ENCODE measurements at places on chromosomes 4 and X.

DNA sequence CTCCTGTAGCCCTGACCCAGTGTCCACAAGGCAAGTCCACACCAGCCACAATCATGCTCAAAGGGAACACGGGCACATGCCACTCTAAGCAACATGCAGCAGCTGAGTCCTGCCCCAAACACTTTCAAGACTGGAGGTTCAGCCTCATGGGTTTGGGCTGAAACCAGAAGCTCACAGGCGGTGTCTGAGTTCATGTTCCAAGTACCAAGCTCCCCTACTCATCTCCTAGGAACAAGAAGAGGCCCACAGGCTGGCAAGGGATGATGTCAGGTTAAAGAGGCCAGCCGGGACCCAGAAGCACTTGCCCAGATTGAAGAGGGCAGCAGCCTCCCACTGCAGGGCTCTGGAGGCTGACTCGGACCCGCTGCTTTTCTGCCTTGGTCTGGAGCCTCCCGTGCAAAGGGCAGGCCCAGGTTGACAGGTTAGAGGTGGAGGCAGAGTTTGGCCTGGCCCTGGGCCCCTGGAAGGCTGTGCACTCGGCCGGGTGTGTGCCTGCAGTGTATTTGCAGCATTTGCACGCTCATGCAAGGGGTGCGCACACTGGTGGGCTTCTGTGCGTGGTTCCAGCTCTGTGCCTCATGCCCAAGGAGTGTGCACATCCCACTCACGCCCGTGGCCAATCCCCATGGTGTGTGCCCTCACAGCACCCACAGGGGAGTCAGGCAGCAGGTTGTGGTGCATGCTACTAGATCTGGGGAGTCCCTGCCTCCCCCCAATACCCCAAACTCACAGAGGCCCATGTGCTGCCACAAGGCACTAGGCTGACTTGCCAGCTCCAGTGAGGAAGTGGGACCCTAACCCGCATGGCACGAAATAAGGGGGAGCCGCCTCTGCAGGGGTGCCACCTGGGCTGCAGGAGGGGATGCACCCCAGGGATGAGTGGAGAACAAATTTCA lies 2.4 kb downstream of the HMX1 start:
- no peak overlapping the region for H3K4me3 ChIP-seq
- no peak overlapping the region for H3K27ac ChIP-seq
- H3K36me3 ChIP-seq = no peaks in the 10 kb centered on the region
- no peaks in the 10 kb centered on the region for H3K4me1 ChIP-seq
- peaks cover 49% of the 10 kb centered on the region for H3K27me3 ChIP-seq

DNA sequence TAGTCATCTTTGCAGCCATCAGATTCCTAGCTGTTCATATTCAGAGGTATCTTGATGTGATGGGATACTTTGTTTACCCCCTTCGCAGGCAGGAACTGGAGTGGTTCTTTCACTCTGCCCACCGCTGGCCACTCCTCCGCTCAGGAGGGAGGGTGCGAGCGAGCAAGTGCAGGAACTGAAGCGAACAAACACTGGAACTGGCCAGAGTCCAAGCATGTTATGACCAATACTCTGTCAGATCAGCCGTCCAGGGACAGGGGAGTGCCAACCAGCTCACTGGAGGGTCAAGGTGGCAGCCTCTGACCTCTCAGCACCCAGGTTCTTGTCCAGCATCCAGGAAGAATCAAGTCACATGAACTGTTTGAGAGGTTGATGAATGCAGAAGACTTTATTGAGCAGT lies 18.0 kb upstream of the MANBA start:
- no peak overlapping the region for H3K27ac ChIP-seq
- peaks cover 2% of the 10 kb centered on the region for H3K4me1 ChIP-seq
- DNase-seq = no peak
- H3K4me3 ChIP-seq = no peak overlapping the region
- no peaks in the 10 kb centered on the region for H3K27me3 ChIP-seq
- no peaks in the 10 kb centered on the region for H3K36me3 ChIP-seq

DNA sequence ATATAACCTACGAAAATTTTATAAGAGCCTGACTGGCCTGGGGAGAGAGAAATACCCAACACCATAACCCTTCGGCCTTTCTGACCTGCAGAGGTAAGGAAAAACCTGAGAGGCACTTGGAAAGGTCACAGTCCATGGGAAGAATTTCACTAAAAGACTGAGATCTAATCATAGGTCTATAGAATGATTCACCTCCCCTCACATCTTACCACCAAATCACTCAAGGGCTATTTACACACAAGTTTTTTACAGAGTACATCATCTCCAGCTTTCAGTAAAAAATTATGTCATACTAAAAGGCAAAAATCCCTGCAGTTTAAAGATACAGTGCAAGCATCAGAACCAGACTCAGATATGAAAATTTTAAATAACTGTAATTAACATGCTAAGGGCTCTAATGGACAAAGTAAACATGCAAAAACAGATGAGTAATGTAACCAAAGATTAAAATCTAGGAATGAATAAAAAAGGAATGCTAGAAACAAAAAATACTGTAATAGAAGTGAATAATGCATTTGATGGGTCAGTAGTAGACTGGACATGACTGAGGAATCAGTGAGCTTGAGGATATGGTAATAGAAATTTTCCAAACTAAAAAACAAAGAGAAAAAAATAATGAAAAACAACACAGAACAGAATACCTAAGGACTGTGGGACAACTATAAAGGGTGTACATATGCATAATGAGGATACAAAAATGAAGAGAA lies 32.1 kb upstream of the SLC16A2 start:
- H3K27me3 ChIP-seq = peaks cover 34% of the 10 kb centered on the region
- no peaks in the 10 kb centered on the region for H3K36me3 ChIP-seq
- H3K4me3 ChIP-seq = no peak overlapping the region
- H3K27ac ChIP-seq = no peak overlapping the region
- no peak for DNase-seq

- H3K4me3 ChIP-seq = no peak overlapping the region
- H3K36me3 ChIP-seq = peaks cover 4% of the 10 kb centered on the region
- no peak overlapping the region for H3K27ac ChIP-seq
- H3K4me1 ChIP-seq = no peaks in the 10 kb centered on the region
- peaks cover 15% of the 10 kb centered on the region for H3K27me3 ChIP-seq
Observed at GRCh38 chr4:146051223-146051622, 112.6 kb upstream of the ZNF827 start.

DNA sequence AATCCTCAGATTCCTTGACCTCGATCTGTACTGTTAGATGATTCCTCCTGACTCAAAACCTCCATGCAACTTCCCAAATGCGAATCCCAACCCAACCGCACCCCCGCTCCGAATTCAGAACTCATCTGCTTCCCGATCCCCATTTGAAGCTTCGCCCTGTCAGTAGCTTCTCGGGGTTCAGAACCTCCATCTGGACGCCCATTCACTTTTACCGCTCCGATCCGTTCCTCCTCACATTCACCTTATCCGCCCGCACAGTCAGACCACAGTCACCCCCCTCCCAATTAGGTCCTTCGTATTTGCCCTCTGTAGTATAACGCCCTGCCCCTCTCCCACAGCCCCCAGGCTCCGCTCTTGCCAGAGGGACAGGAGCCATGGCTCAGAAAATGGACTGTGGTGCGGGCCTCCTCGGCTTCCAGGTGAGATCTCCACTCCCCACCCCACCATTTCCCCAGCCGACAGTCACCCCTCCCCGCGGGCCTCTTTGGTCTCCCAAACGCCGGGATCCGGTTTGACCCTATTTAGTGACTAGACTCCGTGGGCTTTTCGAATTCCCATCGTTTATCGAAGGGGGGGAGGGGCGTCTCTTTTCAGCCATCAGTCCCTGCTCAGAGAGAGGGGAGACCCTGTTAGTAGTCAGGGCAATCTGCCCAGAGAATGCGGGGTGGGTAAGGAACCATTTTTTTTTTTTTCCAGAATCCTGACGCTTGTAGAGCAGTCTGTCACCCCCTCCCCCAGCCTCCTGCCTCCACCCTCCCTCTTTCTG lies 691 bp downstream of the MAGED1 start:
- peak overlapping the region; percentile 88 for H3K4me3 ChIP-seq
- peak overlapping the region; percentile 73 for H3K27ac ChIP-seq
- no peak for DNase-seq

- H3K27ac ChIP-seq = peak overlapping the region; percentile 27
- no peak for DNase-seq
- peaks cover 7% of the 10 kb centered on the region for H3K4me1 ChIP-seq
- peaks cover 11% of the 10 kb centered on the region for H3K36me3 ChIP-seq
- H3K27me3 ChIP-seq = no peaks in the 10 kb centered on the region
Observed at GRCh38 chrX:24080704-24081103, 25.9 kb downstream of the EIF2S3 start.

All from natural killer cell treated with Interleukin-12 subunit alpha and Interleukin-12 subunit beta and Interleukin-15 and Interleukin-18, amount 100 ng/mL, for 72 hours (primary cell).